ENCODE measurements at places on chromosomes 6 and 20.

- no peak for DNase-seq
Measured at GRCh38 chr6:36625158-36625919, 31.2 kb downstream of the SRSF3 start.

GRCh38 chr6:87391334-87391733, 16.4 kb upstream of the CFAP206 start:
- peak; percentile 39 for DNase-seq

- no peak for DNase-seq
Measured at GRCh38 chr6:53399027-53399344, 50.2 kb upstream of the ELOVL5 start.

- DNase-seq = peak; percentile 85
Measured at GRCh38 chr20:51014797-51015722, 7.8 kb downstream of the KCNG1 start.

GRCh38 chr20:59031564-59032022, 542 bp downstream of the ATP5F1E start:
- no peak for DNase-seq

DNA sequence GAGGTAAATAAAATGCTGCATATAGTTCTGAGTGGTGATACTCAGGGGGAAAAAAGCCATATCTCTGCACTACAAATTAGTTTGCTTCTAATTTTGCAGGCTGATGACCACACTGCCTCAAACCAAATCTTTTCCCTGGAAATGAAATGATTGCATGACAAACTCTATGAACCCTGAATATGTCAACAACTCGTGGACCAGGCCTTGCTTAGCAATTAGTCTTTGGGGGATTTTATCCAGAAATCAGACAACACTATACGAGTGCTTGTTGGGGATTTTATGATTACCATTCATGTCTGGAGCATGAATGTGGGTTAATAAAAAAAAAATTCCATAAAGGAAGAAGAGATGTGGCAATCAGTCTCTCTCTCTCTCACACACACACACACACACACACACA, 42.0 kb downstream of the SOBP start:
- DNase-seq = no peak

DNA sequence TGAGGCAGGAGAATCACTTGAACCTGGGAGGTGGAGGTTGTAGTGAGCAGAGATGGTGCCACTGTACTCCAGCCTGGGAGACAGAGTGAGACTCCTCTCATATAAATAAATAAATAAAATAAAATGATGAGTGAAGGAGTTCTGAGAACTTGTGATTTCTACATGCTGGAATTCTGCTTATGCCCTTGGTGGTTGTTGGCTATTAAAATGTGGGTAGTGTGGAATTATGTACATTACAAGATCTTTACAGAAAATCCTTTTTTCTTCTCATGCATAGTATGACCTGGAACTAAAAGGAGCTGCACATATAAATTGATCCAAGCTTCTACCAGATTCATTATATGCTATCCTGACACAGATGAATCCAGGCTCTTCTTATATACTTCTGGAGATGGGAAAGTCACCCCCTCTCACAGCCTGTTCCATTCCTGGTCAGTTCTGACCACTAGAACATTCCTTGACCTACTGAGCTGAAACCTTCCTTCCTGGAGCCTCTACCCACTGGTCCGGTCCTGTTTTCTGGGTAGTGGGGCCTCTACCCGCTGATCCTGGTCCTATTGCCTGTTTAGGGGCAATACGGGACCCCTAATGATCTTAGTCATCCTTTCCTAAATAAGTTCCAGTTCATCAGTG, 37.7 kb upstream of the TAF8 start:
- no peak for DNase-seq

DNA sequence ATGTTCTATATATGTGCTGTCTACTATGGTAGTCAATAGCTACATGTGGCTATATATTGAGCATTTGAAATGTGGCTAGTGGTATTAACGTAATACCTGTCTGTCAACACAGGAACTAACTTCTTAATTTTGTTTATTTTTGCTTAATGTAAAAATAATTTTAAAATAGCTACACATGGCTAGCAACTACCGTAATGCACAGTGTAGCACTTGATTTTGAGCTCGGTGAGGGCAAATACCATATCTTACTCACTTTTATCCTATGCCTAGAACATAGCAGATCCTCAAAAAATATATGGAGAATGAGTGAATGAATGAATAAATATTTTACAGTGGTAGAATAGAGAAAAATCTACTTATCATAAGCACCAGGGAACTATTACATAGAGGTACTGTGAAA, 28.1 kb upstream of the TMEM170B start:
- no peak for DNase-seq
